HT-29 (cell line): ENCODE measurements at places on chromosomes 12 and 14.
A peak's percentile ranks its signal among the peaks of the same experiment; 100 is the strongest.

- DNase-seq = no peak
Measured at GRCh38 chr12:96810477-96810876, 96.6 kb upstream of the NEDD1 start.

GRCh38 chr12:101323255-101323654 lies 43.4 kb downstream of the UTP20 start:
- no peak for DNase-seq

DNA sequence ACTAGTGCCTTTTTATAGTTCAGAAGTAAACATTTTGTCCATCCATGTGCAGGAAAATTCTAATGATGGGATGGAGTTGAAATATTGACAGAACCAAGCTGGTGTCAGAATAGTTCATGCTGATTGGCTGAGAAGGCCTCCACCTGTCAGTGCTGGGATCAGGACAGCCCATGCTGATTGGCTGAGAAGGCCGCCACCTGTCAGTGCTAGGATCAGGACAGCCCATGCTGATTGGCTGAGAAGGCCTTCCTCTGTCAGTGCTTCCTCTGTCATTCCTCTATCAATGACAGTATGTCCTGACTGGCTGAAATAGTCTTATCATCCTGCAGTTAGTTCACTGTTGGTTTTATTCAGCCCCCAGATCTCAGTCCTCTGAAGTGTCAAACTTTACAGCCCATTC lies 95.7 kb downstream of the PPP2R5C start:
- DNase-seq = peak; percentile 7

- no peak for DNase-seq
Measured at GRCh38 chr12:42091769-42092168, 52.9 kb downstream of the GXYLT1 start.

GRCh38 chr14:34835312-34835711 lies 39.8 kb downstream of the BAZ1A start:
- no peak for DNase-seq

GRCh38 chr12:5487948-5488625 lies 56.2 kb downstream of the NTF3 start:
- no peak for DNase-seq

- DNase-seq = no peak
Measured at GRCh38 chr14:89248411-89249064, 168.5 kb downstream of the FOXN3 start.

DNA sequence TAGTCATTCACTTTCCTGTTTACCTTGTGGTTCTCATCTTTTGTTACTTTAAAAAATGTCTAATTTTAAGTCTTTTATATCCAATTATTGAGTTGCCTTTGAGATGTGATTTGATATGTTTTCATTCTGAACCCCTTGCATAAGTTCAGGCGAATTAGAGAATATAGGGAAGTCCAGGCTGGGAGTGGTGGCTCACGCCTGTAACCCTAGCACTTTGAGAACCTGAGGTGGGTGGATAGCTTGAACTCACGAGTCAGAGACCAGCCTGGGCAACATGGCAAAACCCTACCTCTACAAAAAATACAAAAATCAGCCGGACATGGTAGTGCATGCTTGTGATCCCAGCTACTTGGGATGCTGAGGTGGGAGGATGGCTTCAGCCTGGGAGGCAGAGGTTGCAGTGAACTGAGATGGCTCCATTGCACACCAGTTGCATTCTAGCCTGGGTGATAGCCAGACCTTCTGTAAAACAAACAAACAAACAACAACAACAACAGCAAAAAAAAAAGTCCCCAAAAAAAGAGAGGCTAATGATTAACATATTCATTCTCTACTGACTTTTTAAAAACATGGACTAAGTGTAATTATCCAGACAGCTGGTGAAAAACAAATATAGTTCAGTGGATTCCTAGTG lies 451.1 kb upstream of the RGS6 start:
- DNase-seq = no peak

DNA sequence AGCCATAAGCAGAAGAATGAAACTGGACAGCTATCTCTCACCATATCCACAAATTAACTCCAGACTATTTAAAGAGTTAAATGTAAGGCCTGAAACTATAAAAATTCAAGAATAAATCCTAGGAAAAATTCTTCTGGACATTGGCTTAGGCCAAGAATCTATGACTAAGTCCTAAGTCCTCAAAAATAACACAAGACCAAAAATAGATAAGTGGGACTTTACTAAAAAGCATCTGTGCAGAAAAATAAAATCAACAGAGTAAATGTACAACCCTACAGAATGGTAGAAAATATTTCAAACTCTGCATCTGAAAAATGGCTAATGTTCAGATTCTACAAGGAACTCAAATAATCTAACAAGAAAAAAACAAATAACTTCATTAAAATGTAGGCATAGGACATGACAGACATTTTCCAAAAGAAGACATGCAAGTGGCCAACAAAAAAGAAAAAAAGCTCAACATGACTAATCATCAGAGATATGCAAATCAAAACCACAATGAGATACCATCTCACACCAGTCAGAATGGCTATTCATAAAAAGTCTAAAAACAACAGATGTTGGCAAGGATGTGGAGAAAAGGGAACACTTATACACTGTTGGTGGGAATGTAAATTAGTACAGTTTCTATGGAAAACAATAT lies 61.0 kb upstream of the PPFIA2 start:
- no peak for DNase-seq

DNA sequence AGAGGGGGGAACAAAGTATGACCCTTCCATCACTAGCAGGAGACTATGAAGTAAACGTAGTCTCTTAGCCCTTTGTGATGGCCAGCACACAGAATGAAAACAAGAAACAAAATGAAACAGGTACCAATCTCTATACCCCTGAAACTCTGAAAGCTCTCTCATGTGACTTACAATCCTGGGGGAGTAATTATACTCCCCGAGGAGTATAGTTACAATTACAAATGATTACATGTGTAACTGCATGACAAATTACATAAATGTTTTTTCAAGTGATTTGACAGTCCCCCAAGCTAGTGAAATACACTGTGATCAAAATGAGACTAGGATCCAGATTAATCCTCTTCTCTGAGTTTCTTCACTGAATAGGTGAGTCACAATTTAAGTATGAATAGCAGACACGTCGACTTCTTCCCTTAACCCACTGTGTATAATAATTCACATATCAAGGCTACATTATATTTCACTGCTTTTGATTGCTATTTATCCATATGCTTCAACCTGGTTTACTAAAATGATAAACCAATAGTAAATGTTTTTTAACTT lies 74.0 kb downstream of the SPTSSA start:
- no peak for DNase-seq

DNA sequence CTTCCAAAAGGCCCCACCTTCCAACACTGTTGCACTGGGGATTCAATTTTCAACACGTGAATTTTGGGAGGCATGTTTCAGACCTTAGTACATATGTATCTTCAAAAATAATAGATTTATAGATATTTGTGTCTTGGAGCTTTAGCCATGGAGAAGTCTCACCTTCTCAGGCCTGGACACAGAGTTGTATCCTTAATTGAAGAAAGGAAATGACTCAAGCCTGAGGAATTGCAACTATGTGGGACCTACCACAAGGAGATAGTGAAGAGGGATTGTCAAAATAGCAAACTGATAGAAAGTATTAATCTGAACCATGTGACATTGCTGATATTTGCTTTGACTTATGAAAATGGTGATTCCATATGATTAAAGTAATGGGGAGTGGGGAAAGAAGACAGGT lies 89.8 kb downstream of the ACSS3 start:
- DNase-seq = no peak

DNA sequence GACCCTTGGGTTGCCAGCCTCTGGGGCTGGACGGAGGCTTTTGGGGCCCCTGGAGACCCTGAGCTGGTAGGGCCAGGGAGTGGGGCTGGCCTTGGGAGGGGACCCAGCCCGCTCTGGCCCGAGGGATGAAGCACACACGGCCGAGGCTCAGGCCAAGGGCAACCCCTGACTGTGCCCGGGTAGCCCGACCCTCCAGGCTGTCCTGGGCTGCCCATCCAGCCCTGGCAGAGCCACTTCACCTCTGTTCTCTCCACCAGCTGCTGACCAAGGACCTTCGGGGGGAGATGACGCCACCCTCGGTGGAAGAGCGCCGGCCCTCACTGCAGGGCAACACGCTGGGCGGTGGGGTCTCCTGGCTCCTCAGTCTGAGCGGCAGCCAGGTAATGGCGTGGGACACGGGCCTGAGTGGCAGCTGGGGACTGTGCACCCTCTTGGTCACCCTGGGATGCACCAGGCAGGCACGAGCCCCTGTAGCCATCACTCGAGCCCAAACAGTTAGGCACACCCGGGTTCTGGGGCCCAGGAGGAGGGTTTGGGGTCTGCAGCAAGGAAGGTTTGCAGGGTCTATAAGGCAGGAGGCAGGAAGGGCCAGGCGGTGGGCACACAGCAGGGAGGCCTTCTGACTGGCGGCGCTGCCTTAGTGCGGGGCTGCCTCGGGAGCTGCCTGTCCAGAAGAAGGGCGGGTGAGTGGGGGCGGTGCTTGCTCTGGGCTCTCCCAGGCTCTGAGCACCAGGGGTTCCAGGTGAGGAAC lies 19.7 kb downstream of the ASPG start:
- DNase-seq = no peak

DNA sequence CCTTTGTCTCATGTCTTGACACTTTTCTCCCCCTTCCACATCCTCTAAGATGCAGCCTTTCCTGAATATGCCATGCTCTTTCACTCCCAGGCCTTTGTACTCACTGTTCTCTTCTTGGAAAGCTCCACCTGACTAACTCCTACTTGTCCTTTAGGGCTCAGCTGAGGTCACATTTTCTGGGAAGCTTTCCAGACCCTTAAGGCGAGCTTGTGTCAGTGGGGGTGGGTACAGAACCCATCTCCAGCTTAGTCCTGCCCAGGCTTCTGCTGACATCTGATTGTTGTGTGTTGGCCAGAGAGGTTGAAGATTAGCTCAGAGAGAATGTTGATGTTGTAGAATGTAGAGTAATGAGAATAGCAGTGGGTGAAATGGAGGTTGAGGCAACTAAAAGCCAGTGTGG lies 2.9 kb upstream of the TSFM start:
- no peak for DNase-seq

- no peak for DNase-seq
Measured at GRCh38 chr12:109466305-109466704, 10.8 kb downstream of the KCTD10 start.

GRCh38 chr14:49549881-49550280 lies 36.3 kb downstream of the RPS29 start:
- DNase-seq = no peak

- no peak for DNase-seq
Measured at GRCh38 chr14:102913341-102914211, 8.9 kb upstream of the AMN start.

DNA sequence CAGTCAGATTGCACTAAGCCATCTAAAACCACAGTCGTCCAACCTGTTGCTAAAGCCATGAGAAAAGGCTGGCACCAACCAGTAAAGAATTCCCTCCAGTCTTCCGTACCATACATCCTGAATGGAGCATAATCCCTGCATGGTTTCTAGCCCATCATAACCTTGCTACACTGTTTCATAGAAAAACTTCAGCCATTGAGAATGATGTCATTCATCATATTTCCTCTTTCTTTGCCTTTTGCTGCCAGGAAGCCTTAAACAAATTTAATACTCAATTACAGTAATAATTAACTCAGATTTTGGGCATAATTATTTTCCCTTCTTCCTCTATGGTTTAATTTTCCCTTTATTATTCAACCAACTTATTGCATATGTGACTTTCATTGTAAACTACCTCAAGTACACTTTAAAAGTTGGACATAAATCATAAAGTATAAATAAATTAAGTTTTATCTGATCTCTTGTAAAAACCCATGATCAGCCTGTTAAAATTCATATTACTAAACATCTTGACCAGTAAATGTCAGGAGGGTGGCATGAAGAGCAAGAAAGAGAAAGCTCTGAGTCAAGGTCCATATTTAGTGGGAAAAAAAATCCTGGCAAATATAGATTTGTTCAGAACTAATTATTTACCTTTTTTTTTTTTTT lies 264.7 kb downstream of the ZFP36L1 start:
- DNase-seq = no peak

GRCh38 chr12:90836689-90837088 lies 118.3 kb downstream of the CCER1 start:
- DNase-seq = no peak

DNA sequence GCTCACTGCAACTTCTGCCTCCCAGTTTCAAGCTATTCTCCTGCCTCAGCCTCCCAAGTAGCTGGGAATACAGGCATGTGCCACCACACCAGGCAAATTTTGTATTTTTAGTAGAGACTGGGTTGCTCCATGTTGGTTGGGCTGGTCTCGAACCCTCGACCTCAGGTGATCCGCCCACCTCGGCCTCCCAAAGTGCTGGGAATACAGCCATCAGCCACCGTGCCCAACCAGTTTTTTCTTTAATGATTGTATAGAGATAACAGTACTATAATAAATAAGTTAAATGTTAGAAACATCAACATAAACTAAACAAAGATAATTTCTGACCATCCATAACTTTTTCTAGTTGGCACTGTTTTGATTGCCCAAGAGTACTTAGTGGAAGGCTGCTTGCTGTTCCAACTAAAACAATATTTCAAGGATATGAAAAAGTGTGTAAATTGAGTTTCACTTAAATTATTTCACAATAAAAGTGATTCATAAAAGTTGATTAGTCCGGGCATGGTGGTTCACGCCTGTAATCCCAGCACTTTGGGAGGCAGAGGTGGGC lies 5.6 kb downstream of the GON7 start:
- no peak for DNase-seq

- no peak for DNase-seq
Measured at GRCh38 chr14:33493266-33493665, 457.6 kb downstream of the EGLN3 start.

- DNase-seq = peak; percentile 60
Measured at GRCh38 chr12:100267603-100268281, 765 bp downstream of the SCYL2 start.

GRCh38 chr12:57954768-57955167 lies 13.4 kb downstream of the ATP23 start:
- DNase-seq = no peak

GRCh38 chr12:104578453-104578852 lies 121.7 kb downstream of the CHST11 start:
- no peak for DNase-seq

DNA sequence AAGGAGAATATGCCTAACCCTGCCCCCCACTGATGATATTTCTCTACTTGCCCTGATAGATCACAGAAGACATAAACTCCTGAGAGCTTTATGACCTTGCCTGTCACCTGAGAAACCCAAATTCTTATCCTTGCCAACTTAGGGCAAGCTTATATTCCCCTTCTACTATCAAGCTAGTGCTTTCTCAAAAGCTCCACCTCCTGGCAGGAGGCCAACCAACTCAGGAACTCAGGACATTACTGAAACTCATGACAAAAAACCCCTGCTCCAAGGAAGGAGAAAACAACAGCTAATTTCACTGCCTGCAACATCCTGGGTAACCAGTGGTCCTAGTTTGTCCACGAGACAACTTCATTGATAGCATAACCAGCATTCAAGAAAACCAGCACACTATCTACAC lies 60.9 kb upstream of the FSCB start:
- DNase-seq = no peak

GRCh38 chr12:2627835-2628191 lies 167.0 kb upstream of the FKBP4 start:
- peak; percentile 36 for DNase-seq

DNA sequence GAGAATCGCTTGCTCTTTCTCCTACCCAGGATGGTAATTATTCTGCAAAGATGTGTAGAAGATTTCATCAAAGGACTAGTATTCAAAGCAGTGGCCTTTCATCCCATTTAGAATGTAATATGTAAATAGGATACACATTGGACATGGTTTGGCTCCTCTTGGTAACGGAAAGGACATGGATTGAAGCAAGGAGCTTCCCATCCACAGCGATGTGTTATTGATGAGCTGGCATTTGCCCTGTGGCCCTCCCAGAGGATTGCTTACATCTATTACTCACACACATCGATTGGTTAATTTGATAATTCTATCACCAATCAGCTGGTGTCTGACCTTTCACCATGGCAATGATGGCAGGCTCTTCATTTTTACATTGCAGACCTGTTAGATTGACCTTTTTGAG lies 458.4 kb downstream of the EGLN3 start:
- no peak for DNase-seq
